Right atrium auricular region (tissue), 2 donors: ENCODE measurements at places on chromosomes 6 and 20. TPM values are rescaled to one million over a fixed set of nuclear protein-coding genes. Genes with fewer than 3 reads are reported as not detected.

The PGC gene
- not detected for total RNA-seq

The RCAN2 gene
- 96.5 TPM for total RNA-seq

GRCh38 chr20:58137651-58138265 is 90.7 kb downstream of the ANKRD60 start:
- H3K4me3 ChIP-seq, result no peak overlapping the region
- H3K27ac ChIP-seq, result no peak overlapping the region
- H3K27me3 ChIP-seq, result no peaks in the 10 kb centered on the region
- H3K36me3 ChIP-seq, result no peaks in the 10 kb centered on the region

GRCh38 chr6:167688123-167688522 is 138.6 kb upstream of the AFDN start:
- H3K4me3 ChIP-seq, result no peak overlapping the region
- H3K4me1 ChIP-seq, result no peaks in the 10 kb centered on the region
- no peak for DNase-seq
- H3K27ac ChIP-seq, result no peak overlapping the region

DNA sequence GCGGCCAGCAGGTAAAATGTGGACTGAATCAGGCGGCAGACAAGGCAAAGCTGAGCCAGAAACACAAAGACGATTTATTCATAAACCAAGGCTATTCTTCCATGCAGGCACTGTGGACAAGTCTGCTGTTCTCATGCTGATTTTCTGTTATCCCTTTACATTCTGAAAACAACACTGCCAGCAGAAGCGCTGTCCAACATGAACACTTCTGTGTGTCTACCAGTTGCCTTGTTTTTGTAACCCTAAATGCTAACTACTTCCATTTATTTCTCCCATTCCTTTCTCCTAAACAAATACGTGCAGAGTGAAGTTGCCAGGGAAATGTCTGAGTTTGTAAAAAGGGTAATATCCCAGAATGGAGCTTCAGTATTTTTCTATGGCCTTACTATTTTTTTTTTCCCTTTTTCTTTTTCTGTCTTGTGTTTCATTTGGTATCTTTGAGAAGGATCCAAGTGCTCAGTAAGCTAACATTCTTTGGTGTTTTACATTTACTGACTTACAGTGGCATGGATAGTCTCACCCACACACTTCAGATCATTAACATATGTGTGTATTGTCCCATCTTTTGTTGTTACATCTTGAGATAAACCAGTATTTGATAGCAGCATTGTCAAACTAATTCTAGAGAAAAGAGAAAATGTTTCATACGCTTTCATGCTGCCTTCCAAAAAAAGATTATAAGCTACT is 1308.9 kb upstream of the MAP3K7 start:
- no peak overlapping the region for H3K27ac ChIP-seq
- no peaks in the 10 kb centered on the region for H3K36me3 ChIP-seq
- no peak overlapping the region for H3K4me3 ChIP-seq

DNA sequence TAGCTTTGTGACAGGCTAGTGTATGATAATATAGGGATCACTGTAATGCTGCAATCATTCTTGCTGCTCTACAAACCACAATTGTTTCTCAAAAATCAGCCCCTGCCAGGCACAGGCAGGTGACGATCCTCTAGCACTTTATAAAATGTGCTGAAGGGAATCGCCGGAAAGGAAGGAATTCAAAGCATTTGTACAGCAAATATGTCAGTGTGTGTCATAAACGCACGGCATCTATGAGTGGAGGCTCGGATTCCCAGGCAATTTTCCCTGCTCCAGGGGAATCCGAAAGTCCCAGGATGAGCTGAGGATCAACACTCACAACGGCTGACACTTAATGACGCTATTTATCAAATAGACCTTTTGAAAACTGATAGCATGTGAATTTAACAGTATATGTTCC is 1.4 kb downstream of the PHACTR1 start:
- no peak overlapping the region for H3K4me3 ChIP-seq
- H3K27ac ChIP-seq, result no peak overlapping the region
- H3K36me3 ChIP-seq, result no peaks in the 10 kb centered on the region
